ENCODE measurements at places on chromosomes 6 and 20.

- no peak for DNase-seq
These were observed 587.4 kb downstream of the GRIK2 start for GRCh38 chr6:101980924-101981323.

DNA sequence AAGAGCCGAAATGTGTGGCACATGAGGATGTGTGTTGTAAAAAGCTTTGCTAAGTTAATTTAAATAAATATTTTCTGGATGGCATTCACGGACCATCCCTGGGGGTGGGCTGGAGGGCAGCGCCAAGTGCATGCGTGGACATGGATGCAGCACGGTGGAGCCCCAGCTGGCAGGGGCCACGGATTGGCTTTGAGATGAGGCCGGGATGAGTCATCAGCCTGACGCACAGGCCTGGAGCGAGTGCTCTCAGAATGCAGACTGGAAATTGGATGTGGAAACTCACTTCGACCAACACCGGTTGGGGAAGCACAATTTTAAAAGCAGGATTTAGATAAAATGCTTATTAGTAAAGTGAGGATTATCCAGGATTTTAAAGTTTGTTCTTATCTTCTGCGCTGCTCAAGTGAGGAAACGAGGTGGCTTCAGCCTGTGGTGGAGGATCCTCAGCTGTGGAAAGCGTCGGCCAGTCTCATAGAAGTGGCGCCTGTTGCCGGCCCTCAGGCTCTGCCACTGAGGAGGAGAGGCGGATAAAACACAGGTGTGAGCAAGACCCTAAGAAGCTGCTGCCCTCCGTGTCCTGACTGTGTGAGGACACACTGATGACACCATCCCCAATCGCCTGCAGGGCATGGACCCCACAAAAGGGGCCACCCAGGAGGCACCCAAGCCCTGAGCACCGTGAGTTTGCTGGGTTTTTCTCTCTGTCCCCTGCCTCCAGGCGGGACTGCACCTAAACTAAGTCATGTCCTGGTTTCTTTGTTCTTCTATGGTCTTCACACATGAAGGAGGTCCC lies 279.7 kb downstream of the CDH4 start:
- DNase-seq: no peak

DNA sequence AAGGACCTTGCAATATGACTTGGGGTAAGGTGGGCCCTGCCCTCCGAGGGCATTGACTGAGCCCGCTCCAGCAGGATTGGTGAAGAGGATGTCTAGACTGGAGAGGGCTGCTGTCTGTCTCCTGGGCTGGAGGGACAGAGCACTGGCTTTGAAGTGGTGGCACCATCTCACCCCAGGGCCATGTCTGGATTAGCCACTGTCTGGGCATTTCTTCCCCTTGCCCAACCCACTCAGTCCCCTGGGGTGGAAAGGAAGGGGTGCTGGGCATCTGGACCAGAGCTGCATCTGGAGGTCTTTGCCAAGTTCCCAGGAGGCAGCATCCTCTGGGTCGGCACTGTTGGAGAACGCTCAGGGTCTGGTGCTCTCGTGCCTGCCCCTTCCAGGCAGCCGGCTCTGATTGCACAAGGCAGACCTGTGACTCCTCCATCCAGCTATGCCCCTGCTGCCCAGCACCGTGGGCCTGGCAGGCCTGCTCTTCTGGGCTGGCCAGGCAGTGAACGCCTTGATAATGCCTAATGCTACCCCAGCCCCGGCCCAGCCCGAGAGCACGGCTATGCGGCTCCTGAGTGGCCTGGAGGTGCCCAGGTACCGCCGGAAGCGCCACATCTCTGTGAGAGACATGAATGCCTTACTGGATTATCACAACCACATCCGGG lies at the start of gene R3HDML:
Gene R3HDML, plus strand, starts transcription at position 319 of the 656 bp plus-strand sequence. Its CDS starts 115 bp downstream, at position 434.
- DNase-seq: no peak

GRCh38 chr6:143522039-143522600 lies 10.6 kb upstream of the FUCA2 start:
- DNase-seq: no peak

DNA sequence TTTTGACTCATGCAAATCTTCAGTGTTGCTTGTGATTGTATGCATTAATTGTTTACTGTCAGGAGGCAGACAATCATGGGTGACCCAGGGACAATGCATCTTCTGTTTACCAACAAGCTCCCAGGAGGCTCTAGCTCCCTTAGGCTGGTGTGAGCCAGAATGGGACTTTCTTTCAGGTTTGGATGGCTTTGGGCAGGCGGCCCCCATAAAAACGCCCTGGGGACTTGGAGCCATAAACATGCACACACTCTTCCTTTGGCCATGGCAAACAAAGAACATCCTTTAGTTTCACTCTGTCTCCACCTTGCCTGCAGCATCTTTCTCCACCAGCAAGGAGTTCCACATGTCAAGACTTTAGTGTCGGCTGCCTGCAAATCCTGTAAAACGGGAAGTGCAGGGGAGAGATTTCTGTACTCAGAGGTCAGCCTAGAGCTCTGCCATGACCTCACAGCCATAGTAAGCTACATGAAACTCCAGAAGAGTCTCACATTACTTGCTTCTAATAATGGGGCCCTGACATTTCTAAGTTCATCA lies 127.6 kb downstream of the MAP3K7 start:
- no peak for DNase-seq

DNA sequence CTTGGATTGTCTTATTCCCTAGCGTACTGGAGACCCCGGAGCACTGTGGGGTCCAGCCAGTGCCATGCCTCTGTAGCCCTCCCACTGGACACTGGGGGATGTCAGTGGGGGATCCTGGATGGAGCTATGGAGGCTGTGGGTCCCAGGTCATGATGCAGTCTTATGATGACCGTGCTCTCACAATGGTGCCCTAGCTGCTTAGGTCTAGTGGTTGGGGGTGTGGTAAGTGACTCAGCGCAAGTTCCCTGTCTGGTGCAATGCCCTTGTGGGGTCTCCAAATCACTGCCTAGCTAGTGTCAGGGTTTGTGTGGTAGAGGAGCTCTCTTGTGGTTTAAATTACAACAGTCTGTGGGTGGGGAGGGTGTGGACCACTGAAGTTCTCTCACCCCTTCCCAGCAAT lies 135.4 kb downstream of the CDC5L start:
- DNase-seq: no peak

Measured in iPS DF 19.7 (cell line).